ENCODE measurements at places on chromosomes 11 and 22.

DNA sequence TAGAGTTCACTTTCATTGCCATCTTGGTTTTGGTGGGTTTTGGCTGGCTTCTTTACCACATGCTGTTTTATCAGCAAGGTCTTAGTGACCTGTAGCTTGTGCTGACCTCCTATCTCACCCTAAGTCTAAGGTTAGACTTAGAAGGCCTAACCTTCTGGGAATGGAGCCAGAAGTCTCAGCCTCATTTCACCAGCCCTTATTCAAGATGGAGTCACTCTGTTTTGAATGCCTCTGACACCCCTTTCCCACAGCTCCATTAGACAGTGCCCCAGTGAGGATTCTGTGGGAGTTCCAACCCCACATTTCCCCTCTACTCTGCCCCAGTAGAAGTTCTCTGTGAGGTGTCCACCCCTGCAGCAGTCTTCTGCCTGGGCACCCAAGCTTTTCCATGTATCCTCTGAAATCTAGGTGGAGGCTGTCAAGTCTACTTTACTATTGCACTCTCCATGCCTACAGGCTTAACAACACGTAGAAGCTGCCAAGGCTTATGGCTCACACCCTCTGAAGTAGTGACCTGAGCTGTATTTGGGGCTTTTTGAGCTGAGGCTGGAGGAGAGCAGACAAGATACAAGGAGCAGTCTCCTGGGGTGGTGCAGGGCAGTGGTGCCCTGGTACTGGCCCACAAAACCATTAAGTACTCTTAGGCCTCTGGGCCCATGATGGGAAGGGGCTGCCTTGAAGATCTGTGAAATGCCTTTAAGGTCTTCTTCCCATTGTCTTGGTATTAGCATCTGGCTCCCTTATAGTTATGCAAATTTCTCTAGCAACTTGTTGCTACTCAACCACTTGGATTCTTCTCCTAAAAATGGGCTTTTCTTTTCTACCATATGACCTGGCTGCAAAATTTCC is 65.9 kb upstream of the SC5D start:
- no peak for DNase-seq

DNA sequence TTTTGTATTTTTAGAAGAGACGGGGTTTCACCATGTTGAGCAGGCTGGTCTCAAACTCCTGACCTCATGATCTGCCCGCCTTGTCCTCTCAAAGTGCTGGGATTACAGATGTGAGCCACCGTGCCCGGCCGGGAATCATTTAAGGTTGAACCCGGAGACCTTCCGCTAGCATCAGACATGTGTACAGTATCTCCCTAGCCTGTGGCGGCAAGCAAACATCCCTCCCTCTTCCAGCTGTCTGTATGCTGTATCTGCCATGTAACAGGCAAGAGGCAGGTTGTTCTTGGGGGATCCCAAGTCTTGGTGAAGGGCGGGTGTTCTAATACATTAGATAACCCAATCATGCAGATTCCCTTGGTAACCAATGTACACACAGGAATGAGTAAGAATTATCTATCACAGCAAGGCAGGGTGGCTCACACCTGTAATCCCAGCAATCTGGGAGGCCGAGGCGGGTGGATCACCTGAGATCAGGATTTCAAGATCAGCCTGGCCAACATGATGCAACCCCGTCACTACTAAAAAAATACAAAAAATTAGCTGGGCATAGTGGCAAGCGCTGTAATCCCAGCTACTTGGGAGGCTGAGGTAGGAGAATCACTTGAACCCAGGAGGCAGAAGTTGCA is 58.1 kb upstream of the RBFOX2 start:
- DNase-seq = no peak

- DNase-seq = peak; percentile 34
These were observed 369 bp downstream of the DHCR7 start for GRCh38 chr11:71447791-71448256.

GRCh38 chr11:46671958-46672315 is 28.5 kb downstream of the ARHGAP1 start:
- no peak for DNase-seq

DNA sequence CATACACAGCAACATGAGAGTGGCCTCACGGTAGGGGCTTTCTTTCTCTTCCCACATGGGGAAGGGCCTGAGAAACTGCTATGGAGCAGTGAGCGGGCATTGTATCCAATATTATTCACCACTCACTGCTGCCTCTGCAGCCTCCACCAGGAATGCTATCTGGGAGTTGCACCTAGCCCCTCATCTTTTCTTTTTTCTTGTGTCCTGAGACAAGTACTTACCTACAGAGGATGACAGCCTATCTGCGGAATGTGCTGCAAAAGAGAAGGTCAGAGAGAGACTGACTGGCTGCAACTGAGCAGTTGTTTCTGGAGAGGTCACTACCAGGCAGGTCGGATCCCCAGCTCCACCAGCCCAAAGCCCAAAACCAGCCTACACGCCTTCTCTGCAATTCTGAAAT is 52.1 kb upstream of the HTATIP2 start:
- no peak for DNase-seq

- no peak for DNase-seq
These were observed 171.1 kb downstream of the GRIA4 start for GRCh38 chr11:105780781-105781525.

DNA sequence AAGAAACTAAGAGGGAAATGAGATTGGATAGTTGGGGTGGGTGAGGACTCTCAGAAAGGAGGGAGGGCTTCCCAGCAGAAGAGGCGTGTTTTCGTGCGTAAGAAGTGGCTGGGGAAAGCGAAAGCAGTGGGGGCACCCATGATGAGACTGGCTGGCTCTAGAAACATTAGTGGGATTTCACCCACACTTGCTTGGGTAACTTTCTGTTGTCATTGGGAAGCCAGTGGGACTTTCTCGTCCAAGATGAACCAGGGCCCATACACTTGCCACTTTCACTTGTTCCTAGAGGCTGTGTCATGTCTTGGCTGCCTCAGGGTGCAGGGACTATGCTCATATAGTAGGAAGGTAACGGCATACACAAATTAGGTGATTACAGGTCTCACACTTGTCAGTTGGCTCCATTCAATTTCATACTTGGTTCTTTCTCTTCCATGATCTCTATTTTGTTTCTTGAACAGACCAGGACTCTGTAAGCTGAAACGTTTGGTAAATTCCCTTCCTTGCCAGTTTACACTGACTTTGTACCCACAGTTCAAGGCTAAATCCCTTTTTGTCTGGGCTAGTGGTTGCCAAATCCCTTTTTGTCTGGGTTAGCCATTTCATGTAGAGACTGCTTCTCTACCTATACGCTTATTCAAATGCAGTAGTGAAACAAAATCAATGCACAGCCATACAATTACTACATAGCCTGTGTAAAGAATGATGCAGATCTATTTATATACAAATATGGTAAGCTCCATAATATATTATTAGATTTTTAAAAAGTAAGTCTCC is 42.0 kb upstream of the CXCR5 start:
- no peak for DNase-seq

DNA sequence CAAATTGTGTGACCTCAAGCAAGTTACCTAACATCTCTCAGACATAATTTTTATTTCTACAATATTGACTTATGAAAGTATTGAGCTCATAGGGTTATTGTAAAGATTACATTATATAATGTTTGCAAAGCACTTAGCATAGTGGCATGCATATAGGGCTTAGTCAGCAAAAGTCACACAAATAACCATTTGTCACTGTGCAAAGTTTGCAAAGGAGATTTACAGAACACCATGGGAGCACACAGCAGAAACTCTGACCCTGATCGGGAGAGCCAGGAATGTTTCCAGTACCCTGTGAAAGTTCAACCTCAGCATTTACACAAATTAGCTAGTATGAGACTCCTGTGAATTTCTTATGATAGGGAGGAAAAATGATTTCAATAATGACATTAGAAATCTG is 804.6 kb upstream of the RAG2 start:
- DNase-seq = no peak

- DNase-seq = peak; percentile 46
These were observed 23.3 kb upstream of the SERPIND1 start for GRCh38 chr22:20750461-20751184.

DNA sequence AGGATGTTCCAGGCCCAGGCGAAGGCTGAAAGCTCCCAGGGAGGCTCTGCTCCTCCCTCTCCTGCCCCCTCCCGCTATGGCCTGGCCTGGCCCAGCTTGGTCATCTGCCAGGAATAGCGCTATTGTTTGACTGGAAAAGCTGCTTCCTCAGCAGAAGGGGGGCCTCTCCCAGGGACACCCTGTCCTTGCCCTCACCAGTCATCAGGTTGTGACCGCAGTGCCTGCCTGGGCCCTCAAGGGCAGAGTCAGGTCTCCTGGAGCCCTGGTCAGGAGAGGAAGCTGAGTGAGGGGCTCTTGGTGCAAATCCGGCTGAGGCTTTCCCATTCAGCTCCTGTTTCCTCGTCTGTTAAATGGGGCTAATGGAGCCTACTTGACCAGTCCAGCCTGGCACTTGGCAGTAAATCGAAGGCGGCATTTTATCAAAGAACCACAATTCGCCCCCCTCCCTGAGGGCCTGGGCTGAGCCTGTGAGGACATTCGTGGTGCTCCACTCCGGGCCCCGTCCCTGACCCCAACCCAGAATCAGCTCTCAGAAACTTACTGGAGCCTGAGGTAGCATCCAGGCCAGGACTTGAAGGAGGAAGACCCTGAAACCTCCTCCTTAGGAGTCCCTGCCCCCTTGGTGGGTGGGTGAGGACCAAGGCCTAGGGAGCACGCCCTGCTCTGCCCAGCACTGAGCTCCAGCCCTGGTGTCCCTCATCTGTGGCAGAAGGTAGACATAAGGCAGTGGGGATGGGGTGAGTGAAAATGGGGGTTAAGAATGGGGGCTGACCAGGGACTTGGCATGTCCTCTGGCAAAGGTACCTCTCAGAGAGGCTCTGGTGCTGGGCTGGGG is 2.0 kb upstream of the CASTOR1 start:
- peak; percentile 70 for DNase-seq

DNA sequence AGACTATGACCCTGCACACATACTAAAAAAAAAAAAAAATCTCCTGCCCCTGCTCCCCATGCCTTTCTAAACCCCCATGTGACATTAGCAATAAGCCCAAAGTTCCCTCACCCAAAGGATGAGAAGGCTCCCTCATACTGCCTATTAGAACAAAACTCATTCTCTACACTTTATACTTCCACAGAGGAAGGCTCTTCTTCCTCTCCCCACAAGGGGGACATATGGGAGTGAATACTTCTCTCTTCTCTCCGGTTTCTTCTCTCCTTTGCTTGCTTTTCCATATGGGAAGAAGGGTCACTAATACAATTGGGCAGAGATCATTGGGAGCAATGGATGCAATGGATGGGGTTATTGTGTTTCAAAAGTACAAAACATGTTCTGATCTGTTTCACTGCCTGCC is 3.3 kb downstream of the OR52L1 start:
- no peak for DNase-seq

DNA sequence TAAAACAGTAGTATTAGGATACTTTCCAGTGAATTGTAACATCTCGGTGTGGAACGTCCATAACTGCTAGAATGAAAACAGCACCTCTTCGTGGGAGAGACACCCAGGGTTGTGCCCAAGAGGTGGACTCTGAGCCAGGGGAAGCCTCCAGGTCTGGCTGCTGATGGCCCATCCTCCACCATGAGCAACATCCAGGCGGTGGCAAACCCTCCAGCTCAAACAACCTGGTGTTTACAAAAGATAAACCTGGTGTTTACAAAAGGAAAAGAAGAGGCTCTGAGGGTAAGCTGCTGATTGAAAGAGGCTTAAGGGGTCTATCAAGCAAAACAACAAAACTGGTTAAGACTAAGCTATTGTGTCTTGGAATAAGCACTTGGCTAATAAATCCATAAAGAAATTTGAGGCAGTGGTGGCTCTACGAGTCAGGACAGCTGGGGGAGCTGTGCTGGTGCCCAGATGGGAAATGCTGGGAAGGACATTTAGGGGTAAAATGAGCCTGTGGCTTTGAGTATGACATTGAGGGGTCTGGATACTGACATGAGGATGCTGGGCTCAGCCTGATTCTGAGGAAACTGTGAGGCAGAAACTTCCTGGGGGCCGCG is 909.0 kb downstream of the BRD1 start:
- DNase-seq = peak; percentile 8

DNA sequence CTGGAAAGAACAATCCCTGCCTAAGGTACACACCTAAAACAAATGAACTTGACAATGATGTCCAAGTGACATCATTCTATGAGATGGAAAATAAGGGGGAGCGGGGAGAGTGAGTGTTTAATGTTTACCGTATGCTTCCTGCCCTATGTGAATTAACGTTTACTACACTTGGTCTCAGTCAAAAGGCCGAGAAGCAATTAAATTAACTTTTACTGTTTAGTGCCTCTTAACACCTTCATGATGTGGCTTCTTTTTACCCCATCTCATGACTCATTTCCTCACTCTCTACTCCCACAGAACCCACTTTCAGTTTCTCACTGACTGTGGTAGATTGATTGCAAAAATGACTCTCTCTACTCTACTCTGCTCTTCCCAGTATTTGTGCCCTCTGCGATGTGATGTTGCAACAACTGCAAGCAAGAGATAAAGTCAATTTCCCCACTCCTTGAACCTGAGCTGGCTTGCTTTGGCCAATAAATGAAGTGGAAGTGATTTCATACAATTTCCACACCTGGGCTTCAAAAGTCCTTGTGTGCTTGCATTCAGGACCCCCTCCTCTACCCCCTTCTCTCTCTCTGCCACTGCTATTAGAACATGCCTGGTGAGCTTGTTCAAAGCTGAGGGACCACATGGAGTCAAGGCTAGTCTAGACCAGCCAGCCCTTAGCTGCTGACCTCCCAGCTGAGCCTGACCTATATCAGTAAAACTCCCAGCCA is 11.6 kb upstream of the ALKBH3 start:
- DNase-seq = no peak

DNA sequence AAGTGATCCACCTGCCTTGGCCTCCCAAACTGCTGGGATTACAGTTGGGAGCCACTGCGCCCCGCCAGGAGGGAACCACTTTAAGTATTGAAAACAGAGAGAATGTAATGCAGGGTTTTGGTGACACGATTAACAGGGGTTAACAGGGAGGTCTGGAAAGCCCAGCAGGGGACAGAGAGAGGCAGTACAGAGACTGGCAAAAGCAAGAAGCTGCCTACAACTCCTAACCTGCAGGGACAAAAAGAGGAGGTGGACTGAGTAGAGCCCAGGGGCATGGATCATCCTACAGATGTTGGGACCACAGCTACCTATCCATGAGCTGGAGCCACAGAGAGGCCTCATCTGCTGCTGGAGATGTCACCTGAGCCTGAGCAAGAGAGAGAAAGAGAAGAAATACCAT is 1.7 kb upstream of the SPINDOC start:
- no peak for DNase-seq

DNA sequence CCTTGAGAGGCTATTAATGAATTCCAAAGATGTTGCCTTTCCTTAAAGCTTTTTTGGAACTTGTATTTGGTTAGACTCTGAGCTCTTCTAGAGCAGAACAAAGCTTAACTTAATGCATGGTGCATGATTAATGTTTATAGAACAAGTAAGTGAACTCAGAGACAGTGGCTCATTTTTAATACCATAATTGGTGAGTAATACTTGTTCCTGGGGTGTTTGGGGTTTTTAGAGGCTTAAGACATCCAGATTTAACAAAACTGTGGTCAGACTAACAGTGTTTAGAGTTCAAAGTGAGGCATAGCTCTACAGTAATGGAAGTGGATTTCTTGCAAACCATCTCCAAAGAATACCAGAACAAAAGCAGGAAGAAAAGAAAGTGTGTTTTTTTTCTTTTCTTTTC is 73.7 kb upstream of the CTSC start:
- DNase-seq = no peak

- peak; percentile 35 for DNase-seq
These were observed 2.4 kb downstream of the ZDHHC24 start for GRCh38 chr11:66543263-66544107.

- no peak for DNase-seq
These were observed 162.5 kb upstream of the CCDC90B start for GRCh38 chr11:83448686-83449085.

- no peak for DNase-seq
These were observed 6.3 kb downstream of the FXYD2 start for GRCh38 chr11:117818041-117818873.
